ENCODE measurements at places on chromosomes 11 and 22. TPM values are rescaled to one million over a fixed set of nuclear protein-coding genes. Genes with fewer than 3 reads are reported as not detected.

The CRYBB3 gene
- not detected for total RNA-seq

The CRY2 gene
- 37.0 TPM for total RNA-seq

The APOL4 gene
- 0.67 TPM for total RNA-seq

DNA sequence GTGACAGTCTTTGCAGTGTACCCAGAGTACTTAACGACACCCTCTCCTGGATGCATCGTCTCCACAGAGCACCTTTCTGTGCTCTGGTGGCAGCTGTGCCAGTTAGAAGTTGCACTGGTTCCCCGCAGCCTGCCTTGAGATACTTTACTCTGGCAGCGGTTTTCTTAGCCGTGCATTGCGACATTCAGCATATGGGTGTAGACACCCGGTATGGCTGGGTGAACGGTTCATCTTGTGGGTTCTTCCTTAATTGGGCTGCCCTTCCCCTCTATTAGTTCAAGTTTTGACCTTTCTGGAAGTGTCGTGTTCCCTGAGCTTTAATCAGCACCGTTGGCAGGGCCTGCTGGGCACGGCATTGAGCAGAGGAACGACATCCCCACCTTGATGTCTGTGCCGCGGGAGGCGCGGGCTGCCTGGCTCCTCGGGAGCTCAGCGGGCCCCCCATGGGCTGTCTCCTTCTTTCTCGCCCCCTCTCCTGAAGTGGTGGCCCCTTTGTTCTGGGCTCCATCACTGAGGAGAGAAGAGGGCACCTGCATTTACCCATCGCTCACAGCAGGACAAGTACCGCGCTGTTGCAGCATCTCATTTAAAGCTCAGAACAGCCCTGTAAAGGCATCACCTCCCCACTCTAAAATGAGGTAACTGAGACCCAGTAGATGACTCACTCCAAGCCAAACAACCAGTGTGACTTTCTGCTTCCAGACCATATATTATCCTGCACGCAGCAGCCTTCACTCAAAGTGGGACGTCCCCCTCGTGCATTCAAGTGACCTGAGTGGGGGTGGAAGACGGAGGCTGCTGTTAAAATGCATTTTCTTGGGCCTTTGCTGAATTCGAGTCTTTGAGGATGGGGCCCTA, 13.3 kb downstream of the FAM83F start:
- no peak overlapping the region for H3K27ac ChIP-seq
- peaks cover 29% of the 10 kb centered on the region for H3K27me3 ChIP-seq
- peaks cover 35% of the 10 kb centered on the region for H3K4me1 ChIP-seq
- no peak for DNase-seq

DNA sequence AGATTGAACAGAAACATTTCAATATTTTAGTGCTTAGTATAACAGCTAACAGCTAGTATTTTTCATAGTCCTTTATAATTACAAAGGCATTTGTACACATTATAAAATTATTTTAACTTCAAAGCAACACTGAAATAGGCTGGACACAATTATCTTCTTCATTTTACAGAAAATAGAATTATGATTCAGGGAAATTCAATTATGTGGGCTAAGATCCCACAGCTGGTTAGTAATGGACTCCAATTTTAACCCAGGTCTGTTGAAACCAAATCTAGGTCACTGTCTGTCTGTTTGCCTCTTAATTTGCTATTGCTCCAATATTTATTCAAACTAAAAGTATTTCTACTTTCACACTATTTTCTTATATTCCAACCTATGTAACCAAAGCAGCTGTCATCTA, 154.1 kb upstream of the CTSC start:
- no peak overlapping the region for H3K27ac ChIP-seq
- no peaks in the 10 kb centered on the region for H3K36me3 ChIP-seq
- H3K27me3 ChIP-seq = no peaks in the 10 kb centered on the region
- H3K4me1 ChIP-seq = no peaks in the 10 kb centered on the region
- no peak overlapping the region for H3K4me3 ChIP-seq
- no peak for DNase-seq

- peaks cover 6% of the 10 kb centered on the region for H3K4me1 ChIP-seq
- H3K4me3 ChIP-seq = no peak overlapping the region
- H3K36me3 ChIP-seq = peaks cover 9% of the 10 kb centered on the region
- no peak overlapping the region for H3K27ac ChIP-seq
Measured at GRCh38 chr22:17486313-17486712, 77.0 kb upstream of the SLC25A18 start.

DNA sequence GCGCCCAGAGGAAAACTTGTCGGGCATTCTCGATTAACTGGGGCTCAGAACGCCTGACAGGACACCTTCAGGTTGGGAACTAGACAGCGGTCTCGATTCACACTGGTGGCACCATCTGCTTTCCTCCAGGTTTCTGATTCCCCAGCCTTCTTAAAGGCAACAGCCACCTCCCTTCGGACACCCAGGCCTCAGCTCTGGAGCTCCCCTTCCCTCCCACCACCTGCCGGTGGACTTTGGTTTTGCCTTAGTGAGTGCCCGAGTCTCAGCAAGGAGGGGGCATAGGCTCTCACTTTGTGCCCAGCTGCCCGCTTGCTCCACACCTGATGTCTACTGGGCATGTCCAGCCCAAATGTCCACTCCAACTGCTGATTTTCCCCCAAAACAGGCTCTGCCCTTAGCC, 110.4 kb upstream of the PARVA start:
- no peak overlapping the region for H3K4me3 ChIP-seq
- peaks cover 27% of the 10 kb centered on the region for H3K4me1 ChIP-seq
- H3K36me3 ChIP-seq = no peaks in the 10 kb centered on the region
- H3K27ac ChIP-seq = no peak overlapping the region
- H3K27me3 ChIP-seq = no peaks in the 10 kb centered on the region
